Activated effector memory CD4-positive, alpha-beta T cell treated with anti-CD3 and anti-CD28 coated beads, Interleukin-2, amount 50 U/mL, for 16 hours (primary cell): ENCODE measurements at places on chromosomes 4 and X.

GRCh38 chr4:98778206-98778605, 119.8 kb upstream of the TSPAN5 start:
- no peak for DNase-seq

GRCh38 chrX:42540146-42540545, 237.8 kb downstream of the PPP1R2C start:
- DNase-seq, result no peak

GRCh38 chr4:108454227-108454626, 166.1 kb upstream of the RPL34 start:
- DNase-seq, result no peak

DNA sequence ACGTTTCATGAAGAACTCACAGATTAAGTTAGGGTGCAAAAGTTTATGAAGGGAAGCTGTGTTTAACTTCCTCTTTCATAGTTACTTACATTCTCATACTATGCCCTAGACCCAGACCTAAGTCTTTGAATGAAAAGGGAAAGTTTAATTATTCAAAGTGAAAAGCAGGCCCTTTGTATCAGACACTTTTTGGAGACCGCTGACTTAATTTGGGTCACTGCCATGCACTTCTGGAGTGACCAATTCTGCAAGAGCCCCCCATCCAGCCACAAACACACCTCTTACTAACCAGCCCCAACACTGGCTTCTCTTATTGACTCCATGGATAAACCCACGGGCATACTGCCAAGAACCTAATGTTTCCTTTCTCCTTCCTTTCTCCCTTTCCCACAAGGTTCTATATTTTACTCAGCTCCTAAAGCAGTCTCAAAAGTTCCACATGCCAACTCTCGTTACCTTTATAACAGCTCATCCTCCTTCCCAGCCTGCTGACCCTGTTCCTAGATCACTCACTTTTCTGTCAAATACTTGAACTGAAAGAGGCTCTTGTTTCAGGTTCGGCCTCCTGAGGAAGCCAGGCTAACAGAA, 34.5 kb downstream of the ABCE1 start:
- DNase-seq, result no peak

DNA sequence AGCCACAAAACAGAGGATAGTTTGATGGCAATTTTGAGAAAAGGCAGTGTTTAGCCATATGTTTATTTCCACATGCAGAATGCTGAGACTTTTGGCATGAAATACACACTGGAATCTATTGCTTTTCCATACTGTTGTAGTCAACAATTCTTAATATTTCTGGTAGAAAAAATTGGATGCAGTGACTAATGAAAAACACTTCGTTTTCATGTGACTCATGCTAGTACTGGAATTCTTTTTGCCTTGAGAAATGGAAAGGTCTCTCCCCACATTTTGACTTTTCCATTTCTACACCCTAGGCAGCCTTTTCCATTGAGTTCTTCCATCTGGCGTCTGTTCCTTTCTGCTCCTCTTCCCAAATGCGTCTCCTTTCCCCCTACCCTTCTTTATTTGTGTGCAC, 425.2 kb upstream of the FTHL17 start:
- no peak for DNase-seq

DNA sequence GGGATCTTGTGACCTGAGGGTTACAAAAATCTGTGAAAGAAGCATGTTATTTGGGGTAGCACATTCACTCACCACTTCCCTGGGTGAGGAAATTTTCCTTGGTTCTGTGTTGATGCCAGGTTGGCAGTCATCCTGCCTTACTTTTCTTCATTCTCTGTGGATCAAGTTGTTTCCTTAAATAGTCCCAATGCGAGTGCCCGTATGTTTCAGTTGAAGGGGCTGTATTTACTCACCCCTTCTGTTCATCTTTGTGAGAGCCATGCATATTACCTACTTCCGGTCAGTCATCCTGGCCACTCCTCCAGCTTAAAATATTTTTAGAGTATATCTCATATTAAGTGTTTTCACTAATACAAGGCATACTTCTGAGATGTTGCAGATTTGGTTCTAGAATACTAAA, 2.6 kb upstream of the UGT2B7 start:
- DNase-seq, result no peak

GRCh38 chr4:71713611-71714203, 70.2 kb downstream of the GC start:
- no peak for DNase-seq

DNA sequence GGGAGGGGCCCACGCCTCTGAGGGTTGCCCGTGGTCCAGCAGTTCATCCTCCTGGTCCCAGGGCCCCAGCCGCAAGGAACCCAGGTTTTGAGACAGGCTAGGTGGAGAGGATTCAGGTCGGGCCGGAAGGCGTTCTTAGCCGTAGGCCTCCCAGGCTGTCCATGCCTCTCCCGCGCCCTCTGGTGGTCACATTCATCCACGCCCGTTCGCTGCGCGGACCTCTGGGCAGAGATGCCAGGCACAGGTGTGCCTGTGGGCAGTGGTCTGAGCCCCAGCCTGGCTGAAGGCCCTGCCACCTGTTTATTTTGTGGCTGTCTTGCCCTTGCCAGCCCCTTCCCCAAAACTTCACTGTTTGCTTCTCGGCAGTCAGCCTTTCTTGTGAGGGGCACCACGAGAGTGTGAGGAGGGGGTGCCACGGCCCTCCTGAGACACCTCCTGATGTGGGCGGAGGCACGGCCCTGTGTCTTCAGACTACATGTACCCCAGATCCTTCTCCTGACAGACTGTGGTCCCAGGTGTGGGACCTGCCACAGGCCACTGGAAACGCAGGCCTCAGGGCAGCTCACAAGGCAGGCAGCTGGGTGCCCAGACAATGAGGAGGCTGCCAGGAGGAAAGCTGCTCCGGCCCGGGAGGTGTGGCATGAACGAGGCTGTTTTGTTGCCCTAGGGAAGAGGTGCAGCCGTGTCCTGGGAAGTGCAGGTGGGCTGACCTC, 5.0 kb downstream of the UVSSA start:
- peak; percentile 96 for DNase-seq

GRCh38 chrX:79506001-79506400, 138.9 kb upstream of the ITM2A start:
- DNase-seq, result no peak

DNA sequence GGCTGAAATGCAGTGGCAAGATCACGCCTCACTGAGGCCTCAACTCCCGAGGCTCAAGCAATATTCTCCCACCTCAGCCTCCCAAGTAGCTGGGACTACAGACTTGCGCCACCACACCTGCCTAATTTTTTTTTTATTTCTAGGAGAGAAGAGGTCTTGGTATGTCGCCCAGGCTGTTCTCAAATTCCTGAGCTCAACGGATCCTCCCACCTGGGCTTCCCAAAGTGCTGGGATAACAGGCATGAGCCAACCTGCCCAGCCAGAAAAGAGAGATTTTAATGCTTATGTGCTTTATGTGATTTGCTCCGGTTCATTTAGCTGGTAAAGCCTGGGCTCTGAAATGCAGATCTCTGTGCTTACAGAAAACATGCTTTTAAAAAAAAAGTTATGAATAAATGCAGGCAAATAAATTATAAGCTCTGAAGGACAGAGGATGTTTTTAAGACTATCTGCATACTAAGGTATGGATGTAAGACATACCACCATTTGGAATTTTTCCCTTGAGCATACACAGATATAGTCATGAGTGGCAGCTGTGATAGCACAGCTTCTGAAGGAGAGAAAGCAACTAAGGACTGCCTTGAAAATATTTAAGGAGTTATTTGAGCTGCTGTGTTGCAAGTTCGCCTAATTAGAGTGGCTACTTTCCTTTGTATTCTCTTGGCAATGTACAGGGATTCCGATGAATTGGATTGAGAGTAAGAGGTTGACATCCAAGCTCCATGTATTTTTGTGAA, 13.8 kb downstream of the GUCY1B1 start:
- no peak for DNase-seq

DNA sequence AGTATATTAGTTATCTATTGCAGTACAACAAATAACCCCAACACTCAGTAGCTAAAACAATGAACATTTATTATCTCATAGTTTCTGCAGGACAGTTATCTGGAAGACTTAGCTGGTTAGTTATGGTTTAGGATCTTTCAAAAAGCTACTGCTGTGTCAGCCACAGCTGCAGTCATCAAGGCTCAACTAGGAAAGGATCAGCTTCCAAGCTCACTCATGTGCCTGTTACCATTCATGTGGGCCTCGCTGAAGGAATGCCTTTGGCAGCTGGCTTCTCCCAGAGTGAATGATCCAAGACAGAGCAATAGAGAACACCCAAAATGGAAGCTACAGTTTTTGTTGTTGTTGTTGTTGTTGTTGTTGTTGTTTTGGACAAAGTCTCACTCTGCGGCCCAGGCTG, 13.5 kb upstream of the PRSS48 start:
- no peak for DNase-seq

- DNase-seq, result no peak
Observed at GRCh38 chrX:626745-627509, 3.7 kb upstream of the SHOX start.

DNA sequence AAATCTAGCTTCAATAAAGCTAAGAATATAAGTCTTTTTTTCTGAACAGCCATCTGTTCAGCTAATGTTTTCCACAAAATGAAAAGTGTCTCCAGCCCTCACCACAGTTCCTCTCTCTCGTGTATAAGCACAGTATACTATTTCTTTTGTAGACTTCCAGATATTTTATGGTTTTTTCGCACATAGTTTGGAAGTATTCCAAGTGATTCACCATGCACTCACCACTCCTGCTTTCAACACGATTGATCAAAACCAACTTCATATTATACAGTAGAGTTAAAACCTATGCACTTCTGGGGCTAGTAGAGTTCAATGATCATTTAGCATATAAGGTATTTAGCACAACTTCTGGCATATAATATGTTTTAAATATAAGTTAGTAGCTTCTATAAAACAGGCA, 105.8 kb upstream of the DCAF12L1 start:
- DNase-seq, result no peak

- DNase-seq, result no peak
Observed at GRCh38 chr4:45701621-45702020, 422.2 kb downstream of the GABRG1 start.

DNA sequence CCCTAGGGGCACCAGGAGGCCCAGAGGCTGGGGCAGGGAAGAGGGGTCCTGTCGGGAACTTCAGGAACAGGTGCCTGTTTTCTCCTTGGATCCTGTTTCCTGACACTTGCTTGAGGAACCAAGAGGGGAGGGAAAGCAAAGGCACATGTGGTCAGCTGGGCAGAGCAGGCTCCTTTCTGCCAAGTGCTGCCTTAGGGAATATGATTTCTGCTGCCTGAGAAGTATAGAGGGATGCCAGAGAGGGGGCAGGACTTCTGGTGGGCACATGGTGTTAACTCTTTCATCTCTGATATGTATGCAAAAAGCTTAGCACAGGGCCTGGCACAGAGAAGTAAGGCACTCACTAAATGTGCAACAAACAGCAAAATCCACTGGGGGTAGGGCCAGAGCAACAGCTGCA, 51.2 kb upstream of the PJA1 start:
- DNase-seq, result no peak

DNA sequence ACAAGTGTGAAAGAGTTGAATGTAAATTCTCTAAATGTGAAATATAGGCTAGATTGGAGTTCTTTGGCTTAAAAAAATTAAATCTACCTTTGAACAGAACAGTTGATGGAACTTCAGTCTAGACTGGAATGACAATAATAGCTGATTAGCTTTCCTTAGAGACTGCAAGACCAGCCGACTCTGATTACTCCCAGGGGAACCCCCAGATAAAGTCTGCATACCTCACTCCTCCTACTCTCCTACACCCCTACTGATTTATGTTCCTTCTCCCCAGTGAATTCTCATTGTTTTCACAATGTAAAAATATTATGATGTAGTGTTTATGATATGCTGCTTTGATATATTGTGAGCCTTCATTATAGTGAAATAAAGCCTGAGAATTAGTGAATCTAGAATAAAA, 241.3 kb downstream of the CFAP299 start:
- DNase-seq, result no peak

DNA sequence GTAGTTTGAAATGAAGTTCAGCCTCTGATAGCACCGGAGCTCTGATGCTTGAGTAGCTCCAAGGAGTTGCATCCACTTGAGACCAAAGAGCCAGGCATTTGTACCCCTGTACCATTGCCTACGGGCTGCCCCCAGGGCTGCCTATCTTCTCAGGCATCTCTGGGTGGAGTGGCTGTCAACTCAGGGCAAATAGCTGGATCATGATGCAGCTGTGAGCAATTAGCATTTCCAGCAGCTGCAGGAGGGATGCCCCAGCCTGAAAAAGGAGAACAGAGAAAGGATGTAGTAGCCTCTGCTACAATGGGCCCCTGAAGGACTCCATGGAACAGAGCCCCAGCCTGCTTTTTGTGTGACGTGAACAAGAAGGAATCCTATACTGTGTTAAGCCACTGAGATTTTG, 492.6 kb downstream of the BCOR start:
- no peak for DNase-seq

- no peak for DNase-seq
Observed at GRCh38 chr4:26763648-26764047, 97.0 kb upstream of the STIM2 start.

DNA sequence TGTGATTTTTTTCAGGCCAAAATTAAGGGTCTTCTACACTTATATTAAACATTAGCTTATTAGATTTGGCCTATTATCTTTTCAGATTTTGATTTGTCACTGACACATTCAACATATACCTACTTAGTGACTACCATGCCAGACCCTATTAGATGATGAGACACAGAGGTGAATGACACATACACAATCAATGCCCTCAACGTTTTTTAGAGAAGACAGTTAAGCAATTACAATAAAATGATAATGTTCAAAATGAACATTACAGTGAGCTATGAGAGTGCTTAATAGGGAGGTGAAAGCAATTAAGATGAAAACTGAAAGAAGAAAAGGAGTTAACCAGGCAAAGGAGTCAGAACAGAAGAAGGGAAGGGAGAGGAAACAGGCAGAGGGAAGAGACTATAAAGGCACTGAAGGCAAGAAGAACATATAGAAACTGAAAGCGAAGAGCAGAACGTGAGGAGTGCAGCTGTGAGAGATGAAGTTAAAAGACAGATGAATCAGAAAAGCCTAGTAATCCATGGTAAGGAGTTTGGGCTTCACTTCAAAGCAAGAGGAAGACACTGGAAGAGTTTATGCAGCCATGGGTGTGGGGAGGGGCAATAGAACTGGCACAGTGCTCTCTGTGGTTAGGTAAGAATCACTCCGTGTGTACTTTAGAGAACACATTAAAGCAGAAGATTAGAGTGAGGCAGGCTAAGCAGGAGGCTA, 119.0 kb downstream of the REELD1 start:
- no peak for DNase-seq

- no peak for DNase-seq
Observed at GRCh38 chr4:80007745-80008149, 65.3 kb downstream of the ANTXR2 start.

DNA sequence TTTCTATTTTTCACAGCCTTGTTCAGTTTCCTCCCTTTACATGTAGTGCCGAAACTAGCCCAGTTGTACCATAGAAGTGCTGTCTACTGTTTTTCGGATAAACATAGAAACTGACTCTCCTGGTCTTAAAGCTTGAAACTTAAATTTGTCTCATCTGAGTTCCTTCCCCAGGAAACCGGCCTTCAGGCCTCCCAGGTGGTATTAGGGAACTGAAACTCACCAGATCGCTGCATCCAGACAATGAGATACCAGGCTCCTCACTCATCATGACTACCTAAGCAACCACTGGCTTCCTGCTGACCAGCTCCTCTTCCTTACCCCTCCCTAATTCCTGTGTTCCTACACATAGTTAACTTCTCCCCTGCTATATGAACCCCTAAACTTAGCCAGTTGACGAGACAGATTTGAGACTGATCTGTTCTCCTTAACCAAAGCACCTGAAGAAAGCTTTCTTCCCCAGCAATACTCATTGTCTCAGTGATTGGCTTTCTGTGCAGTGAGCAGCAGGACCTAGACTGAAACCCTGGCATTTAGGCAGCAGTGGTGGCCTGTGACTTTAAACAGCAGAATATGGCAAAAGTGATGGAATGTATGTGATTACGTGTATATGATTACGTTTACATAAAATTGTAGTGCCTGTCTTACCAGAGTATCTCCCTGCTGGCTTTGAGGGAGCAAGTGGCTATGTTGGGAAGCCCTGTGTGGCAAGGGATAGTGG, 959.1 kb upstream of the LCORL start:
- no peak for DNase-seq
